A549 (cell line): ENCODE measurements at places on chromosomes 3 and 15. TPM values are rescaled to one million over a fixed set of nuclear protein-coding genes. Genes with fewer than 3 reads are reported as not detected.

DNA sequence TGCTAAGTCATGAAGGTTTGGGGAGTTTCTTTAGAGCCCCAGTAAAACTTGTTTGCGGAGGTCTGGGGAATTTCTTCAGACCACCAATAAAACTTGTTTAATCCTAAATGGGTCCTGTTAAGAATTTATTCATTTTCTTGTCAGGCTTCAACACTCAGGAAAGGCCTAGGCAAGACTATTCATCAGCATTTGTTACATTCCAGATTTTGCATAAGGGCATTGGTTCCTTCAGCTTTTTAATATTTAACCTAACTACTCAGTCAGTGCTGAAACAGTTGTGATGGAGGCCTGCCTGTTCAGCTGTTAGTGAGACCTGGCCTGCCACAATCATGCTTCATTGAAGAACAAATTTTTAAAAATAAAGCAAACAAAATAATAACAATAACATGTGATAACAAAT lies 954.2 kb upstream of the SEMA6D start:
- no peak for DNase-seq

- no peak for DNase-seq
Observed at GRCh38 chr3:14300721-14301399, 101.5 kb upstream of the SLC6A6 start.

DNA sequence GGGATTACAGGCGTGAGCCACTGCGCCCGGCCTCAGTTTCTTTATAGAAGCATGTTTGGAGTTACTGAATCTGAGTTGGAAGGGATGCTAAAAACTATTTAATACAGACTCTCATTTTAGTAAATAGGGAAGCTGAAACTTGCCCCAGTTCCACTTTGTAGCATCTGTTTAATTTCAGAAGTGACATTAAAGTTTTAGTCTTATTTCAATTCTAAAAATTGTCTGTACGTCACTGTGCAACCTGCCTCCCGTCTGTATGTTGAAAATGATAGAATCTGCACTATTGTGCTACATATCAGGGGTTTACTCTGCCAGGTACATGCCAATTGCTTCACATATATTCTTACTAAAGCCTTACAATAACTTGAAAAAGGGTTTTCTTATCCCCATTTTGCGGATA lies 15.3 kb downstream of the CNOT10 start:
- no peak for DNase-seq

GRCh38 chr3:191727338-191727737 lies 266.4 kb downstream of the PYDC2 start:
- DNase-seq: no peak

GRCh38 chr15:60945196-60945595 lies 283.9 kb downstream of the RORA start:
- DNase-seq: no peak

DNA sequence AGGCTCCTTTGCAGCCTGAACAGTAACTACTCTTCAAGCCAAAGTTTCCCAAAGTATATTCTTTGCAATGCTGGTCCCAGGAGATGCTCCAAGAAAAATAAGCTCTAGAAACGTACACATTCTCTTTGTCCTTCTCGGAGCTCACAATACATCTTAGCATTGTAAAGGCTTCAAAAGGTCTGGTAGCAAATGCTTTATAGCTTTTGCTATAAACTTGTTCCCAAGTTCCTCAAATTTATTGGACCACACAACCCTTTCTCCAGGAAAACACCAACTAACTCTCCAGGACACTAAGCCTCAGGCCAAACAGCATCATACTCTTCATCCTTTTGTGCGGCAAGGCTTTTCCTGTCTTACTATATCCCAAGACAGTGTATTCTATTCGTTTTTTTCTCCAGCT lies 455.6 kb upstream of the PROK2 start:
- DNase-seq: no peak

GRCh38 chr15:72063186-72063585 lies 54.8 kb downstream of the MYO9A start:
- no peak for DNase-seq

- no peak for DNase-seq
Observed at GRCh38 chr3:5079761-5080160, 42.3 kb upstream of the ARL8B start.

GRCh38 chr15:88707771-88708654 lies 69.2 kb downstream of the ISG20 start:
- DNase-seq: no peak

DNA sequence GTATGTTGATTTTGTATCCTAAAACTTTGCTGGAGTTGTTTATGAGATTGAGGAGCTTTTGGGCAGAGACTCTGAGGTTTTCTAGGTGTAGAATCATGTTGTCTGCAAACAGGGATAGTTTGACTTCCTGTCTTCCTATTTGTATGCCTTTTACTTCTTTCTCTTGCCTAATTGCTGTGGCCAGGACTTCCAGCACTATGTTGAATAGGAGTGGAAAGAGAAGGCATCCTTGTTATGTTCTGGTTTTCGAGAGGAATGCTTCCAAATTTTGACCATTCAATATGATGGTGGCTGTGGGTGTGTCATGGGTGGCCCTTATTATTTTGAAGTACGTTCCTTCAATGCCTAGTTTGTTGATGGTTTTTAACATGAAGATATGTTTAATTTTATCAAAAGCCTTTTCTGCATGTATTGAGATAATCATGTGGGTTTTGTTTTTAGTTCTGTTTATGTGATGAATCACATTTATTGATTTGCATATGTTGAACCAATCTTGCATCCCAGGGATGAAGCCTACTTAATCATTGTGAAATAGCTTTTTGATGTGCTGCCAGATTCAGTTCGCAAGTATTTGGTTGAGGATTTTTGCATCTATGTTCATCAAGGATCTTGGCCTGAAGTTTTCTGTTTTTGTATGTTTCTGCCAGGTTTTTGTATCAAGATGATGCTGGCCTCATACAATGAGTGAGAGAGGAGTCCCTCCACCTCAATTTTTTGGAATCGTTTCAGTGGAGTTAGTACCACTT lies 188.1 kb downstream of the MINAR1 start:
- no peak for DNase-seq

DNA sequence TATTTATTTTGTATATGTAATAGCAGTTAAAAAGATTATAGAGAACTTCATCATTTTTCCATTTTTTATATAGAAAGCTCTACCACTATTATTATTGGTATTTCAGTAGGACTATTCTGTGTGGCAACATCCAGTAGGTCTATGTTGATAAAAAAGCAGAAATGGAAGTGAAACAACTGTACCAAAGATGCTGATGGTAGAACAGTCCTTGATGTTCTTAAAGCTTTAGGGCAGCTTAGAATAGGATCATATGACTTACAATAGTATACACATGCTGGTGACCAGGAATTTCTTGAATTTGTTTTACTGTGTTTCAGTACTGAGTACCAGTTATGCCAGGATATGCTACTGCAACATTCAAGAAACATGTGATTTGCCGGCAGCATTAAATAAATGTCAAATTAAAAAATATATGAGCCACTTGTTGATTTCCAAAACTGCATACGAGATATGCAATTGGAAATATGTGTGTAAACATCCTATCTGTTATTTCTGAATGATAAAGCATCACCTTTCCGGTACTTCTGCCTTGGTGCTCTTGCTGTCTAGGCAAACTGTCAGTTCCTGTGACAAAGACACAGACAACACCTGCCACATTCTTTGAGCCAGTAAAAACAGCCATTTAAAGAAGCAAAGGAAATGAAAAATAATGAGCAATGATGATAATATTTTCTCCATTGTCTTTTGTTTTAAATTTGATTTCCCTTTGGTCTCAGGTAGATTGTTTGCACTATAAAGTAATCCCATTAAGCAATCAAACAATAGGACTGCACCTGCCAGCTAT lies 649.2 kb downstream of the ZPLD1 start:
- no peak for DNase-seq

- DNase-seq: no peak
Observed at GRCh38 chr3:101720851-101721840, 3.3 kb upstream of the CEP97 start.

DNA sequence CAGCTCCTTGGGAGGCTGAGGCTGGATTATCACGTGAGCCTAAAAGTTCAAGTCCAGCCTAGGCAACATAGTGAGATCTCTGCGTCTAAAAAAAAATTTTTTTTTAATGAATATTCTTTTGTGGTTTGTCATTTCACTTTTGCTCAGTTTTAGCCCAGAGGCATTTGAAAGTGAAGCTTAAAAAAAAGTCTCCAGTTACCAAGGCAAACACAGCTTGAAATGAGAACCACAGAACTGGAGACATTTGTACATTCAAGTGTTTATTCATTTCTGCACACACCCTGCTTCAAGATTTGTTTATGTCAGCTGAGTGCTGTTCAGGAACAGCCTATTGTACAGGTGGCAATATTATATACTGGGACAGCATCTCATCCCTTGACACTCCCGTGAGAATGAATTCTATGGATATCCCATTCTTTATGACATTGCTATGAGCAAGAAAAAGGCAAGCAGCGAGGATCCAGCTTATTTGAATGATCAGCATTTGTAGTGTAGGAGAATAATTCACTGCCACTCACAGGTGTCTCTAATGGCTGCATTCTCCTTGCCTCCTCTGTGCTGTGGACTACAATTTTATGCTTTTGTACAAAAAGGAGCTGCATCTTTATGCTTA lies 444.8 kb upstream of the GRM7 start:
- no peak for DNase-seq

GRCh38 chr3:124812291-124813265 lies 74.6 kb downstream of the ITGB5 start:
- DNase-seq: peak; percentile 91

DNA sequence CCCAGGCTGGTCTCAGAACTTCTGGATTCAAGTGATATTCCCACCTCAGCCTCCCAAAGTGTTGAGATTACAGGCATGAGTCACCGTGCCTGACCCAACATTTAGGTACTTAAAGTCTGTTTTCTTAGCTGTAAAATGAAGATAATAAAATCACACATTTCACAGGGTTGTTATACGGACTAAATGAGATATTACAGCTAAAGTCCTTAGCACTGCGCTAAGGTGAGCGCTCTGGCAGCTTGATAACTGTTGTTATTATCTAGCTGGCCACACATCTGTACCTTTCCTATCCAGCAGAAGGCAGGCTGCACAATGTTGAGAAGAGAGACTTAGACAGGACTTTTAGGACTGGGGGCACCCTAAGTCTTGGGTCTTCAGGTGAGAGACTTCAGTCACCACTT lies 2.7 kb upstream of the LIPH start:
- no peak for DNase-seq

DNA sequence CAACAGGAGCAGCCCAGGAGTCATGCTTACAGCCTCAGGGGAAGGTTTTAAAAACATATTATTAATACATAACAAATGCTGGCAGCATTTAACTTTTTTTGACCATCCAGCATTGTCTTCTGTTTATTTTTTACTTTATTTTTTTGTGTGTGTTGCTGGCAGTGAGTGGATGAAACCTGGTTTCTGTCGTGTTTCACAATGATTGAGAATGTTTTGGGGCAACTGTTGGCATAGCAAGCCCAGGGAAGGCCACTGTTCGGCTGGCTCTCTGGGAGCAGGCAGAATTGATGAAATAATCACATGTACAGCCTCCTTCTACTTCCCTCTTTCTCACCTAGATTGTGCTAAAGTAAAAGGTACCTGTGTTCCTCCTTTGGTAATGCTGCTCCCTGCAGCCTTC lies 190.2 kb downstream of the NR1D2 start:
- DNase-seq: no peak

GRCh38 chr3:119400466-119400865 lies 62.9 kb downstream of the TMEM39A start:
- DNase-seq: no peak

Gene AGBL1
- polyA plus RNA-seq: not detected in 3 replicates

Gene TMEM207
- polyA plus RNA-seq: not detected in 3 replicates

Gene ACKR4
- 0.04 TPM in 1 of 3 replicates, not detected in the others for polyA plus RNA-seq

Gene CCR2
- polyA plus RNA-seq: not detected in 3 replicates

Gene CYP8B1
- not detected in 3 replicates for polyA plus RNA-seq

Gene COL6A5
- not detected in 3 replicates for polyA plus RNA-seq

Gene TLR9
- not detected in 3 replicates for polyA plus RNA-seq

Gene CYP1A2
- not detected in 3 replicates for polyA plus RNA-seq
